ENCODE measurements at places on chromosomes 12 and 14. TPM values are rescaled to one million over a fixed set of nuclear protein-coding genes. Genes with fewer than 3 reads are reported as not detected.

DNA sequence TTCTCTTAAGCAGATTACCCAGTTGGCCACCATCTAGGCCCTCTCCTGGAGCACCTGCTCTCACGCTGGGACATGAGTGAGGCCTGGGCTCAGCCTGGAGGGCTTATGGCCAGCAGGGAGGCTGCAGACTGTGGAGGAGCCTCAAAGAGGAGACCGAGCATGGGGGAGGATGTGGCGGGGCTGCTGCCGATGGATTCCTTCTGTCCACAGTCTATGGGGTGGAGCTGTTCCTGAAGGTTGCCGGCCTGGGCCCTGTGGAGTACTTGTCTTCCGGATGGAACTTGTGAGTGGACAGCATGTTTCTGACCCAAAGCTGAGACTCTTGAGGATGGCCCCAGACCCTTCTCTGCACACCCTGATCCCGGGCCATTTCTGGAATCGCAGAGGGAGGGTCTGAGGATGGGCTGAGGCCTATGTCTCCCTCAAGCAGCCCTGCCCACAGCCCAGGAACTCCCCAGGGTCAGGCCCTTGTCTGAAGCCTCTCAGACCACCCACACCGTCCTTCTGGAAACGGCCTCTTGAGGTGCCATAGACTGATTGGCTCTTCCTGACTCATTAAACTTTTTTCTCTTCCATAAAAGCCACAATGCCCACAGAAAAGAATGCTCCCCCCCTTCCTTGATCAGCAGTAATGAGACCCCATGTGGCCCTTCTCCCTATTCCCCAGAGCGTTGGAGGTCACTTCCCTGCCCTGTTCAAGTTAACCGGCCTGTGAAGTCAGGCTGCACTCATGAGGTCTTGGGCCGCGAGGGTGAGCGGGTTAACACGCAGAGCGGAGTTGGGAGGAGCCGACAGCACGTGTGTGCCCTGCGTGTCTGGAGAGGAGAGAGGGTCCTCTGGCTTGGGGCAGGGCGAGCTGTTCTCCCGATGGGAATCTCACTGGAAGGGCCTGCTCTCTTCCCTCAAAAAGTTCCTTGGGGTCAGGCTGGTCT, 49.0 kb downstream of the SLC8B1 start:
- DNase-seq = peak; percentile 37

Gene CNTN1
- 0.29 TPM for total RNA-seq

Gene GLT8D2
- total RNA-seq = 52.5 TPM

Gene PTCSC3
- not detected for total RNA-seq

DNA sequence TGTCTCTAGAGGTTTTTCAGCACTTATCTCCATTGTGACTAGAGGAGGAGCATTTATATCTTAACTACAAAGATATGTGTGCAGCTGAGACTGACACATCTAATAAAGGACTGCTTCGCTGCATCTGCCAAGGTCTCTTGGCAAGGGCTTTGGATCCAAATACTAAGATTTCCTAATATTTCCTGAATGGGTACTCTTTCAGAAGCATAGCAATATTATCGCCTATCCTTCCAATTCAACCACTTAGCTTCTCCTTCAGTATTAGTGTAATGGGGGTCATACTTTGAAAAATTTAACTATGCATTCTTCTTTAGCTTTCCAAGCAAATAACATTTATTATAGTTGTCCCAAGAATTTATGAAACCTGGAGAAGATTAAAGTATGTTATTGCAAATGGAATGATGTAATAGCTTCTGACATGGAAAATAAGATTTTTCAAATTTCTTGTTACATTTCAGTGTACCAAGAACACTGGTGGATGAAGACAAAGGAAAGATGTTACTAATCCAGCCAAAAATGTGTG, 243.0 kb upstream of the PDE3A start:
- no peak for DNase-seq

Gene REC8
- 3.3 TPM for total RNA-seq

GRCh38 chr12:58731096-58731495, 189.2 kb downstream of the LRIG3 start:
- no peak for DNase-seq

GRCh38 chr12:132458441-132458840, 31.5 kb upstream of the FBRSL1 start:
- no peak for DNase-seq

- DNase-seq = peak; percentile 32
Measured at GRCh38 chr12:105928436-105928835, 210.3 kb downstream of the NUAK1 start.

Gene PRKCH
- 3.2 TPM for total RNA-seq

GRCh38 chr12:52636592-52637258, 15.3 kb downstream of the KRT2 start:
- no peak for DNase-seq

DNA sequence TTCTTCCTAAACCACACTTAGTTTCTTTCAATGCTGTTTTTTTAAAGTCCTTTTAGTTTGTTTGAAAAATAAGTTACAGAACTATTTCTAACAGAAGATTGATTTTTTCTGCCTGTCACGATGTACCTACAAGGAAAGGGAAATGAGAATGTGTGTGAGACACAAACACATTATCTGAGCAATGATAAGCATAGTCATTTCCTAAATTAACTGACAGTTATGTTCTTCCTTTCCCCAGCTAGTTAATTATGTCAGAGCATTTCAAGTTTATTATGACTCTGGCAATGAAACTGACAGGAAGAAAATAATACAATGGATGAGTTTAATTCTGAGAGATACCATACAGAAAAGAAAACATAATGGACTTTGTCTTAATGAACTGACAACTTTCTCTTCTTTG, 21.3 kb upstream of the LDHB start:
- DNase-seq = no peak

- no peak for DNase-seq
Measured at GRCh38 chr12:9991876-9992275, 7.0 kb downstream of the CLEC1B start.

Gene DHRS1
- 13.6 TPM for total RNA-seq

Gene LPAR5
- total RNA-seq = under 0.01 TPM

Gene TAS2R30
- 9.7 TPM for total RNA-seq

Measured in osteoblast (primary cell).